Psoas muscle (tissue), 8 donors: ENCODE measurements at places on chromosomes 7 and 10. TPM values are rescaled to one million over a fixed set of nuclear protein-coding genes. Genes with fewer than 3 reads are reported as not detected.

The TCF7L2 gene
- 1.8 TPM for polyA plus RNA-seq

- DNase-seq, result no peak
Observed at GRCh38 chr7:92723205-92723604, 113.2 kb downstream of the CDK6 start.

DNA sequence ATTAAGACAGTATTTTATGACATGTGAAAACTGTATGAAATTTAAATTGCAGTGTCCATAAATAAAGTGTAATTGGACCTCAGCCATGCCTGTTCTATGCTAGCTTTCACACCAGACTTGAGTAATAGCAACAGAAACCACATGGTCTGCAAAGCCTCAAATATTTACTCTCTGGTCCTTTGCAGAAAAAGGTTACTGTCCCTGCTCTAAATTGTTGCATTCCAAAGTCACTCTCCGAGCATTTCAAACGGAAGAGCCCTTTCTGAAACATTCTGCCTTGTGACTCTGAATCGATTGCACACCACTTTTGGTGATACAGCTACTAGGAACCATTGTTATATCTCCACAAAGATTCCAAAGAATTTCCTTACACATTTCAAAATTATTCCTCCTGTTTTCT lies 81.0 kb upstream of the STK17A start:
- no peak for DNase-seq

- peak; percentile 92 for DNase-seq
Observed at GRCh38 chr7:50657341-50657873, 92.2 kb upstream of the DDC start.

DNA sequence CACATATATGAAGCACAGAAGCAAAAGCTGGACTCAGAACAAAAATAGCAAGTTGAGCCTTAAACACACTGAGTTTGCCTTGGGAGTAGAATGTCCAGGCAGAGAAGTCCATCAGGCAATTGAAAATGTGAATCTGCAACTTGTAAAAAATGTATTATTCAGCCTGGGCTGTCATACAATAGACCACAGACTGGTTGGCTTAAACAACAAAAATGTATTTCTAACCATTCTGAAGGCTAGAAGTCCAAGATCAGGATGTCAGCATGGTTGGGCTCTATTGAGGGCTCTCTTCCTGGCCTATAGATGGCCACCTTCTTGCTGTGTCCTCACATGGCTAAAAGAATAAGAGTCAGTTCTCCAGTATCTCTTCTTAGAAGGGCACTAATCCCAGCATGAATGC lies 76.5 kb upstream of the CAPZA2 start:
- DNase-seq, result no peak
